ENCODE measurements at places on chromosomes 2 and 18. TPM values are rescaled to one million over a fixed set of nuclear protein-coding genes. Genes with fewer than 3 reads are reported as not detected.

DNA sequence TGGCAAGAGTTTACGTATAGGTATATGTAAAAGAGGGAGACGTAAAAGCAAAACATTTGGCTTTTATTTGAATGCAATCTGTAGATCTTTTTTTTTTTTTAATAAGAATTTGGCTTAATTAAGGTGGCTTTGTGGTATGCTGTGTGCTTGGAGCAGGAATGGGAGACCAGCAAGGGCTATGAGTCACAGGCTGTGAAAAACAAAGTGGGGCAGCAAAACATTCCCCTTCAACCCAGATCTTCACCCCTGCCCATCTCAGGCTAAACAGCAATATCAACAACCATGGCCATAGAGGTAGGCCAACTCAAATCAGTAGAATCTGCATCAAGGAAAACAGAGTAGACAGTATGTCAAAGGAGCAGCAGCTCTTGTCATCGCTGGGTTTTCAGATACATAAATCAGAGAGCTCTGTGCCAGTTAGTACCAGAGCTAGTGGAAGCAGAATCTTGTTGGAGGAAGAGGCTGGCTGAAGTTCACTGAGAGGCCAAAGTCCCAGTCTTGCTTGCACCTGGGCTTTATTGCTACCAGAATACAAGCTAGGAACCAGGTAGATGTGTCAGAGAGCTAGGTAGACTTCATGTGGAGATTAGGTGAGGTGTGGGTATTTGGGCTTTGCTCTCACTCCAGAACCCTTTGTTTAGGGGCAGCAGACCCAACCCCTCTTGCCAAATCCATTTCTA, 191.5 kb upstream of the FANCL start:
- DNase-seq, result no peak

DNA sequence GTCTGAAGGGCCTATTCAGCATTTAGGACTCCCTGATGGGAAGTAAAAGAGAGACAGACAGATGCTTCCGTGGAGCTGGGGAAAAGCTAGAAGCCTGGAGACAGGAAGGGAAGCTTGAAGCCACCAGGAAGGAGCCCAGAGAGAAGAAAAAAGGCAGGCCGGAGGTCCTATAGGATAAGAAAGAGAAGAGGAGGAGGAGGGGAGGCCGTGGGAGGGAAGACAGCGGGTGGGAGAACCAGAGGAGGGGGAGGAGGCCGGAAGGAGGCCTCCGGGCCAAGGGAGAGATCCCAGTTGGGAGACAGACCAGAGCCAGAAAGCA, 107.1 kb upstream of the PKDCC start:
- no peak for DNase-seq

Gene SERPINB4
- not detected for polyA plus RNA-seq

DNA sequence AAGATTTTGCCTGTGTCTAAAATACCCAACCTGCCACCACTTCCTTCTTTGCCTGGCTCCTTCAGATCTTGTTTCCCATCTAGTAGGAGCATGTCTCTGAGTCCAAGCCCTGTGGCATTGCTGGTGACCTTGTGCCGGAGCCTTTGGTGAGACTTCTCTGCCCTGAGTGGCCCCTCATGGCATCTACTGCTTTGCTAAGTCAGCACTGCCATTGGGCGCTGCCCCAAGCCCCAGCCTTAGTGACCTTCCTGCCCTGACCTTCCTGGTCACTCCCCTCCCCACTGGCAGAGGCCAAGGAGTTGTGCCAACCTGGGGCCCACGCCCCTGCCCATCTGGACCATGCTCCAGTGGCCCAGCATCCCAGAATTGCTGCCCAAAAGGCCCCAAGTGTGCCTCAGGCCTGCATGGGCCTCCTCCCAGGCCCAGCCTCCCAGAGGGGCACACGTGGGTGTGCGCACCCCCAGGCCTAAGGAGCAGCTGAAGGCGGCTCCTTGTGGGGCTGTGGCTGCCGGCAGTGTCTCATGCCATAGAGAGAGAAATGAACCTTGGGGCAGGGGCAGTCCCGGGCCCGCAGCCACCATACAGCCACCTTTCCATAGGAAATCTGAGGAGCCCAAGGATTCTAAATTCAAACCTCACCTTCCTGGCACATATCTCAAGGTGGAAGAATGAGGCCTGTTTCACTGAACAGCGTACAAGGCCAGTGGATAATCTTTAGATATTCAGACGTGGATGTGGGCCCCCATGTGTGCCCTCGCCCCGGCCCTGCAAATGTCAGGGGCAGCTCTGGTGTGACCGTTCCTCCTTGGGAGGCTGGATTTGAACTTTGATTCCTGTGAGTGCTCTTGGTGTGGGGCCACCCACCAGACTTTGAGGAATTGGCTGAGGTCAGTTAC, 100.2 kb upstream of the SLC66A3 start:
- DNase-seq, result no peak

Gene CMPK2
- polyA plus RNA-seq, result 1.1 TPM

GRCh38 chr2:208618220-208618619, 211.6 kb downstream of the PTH2R start:
- no peak for DNase-seq

DNA sequence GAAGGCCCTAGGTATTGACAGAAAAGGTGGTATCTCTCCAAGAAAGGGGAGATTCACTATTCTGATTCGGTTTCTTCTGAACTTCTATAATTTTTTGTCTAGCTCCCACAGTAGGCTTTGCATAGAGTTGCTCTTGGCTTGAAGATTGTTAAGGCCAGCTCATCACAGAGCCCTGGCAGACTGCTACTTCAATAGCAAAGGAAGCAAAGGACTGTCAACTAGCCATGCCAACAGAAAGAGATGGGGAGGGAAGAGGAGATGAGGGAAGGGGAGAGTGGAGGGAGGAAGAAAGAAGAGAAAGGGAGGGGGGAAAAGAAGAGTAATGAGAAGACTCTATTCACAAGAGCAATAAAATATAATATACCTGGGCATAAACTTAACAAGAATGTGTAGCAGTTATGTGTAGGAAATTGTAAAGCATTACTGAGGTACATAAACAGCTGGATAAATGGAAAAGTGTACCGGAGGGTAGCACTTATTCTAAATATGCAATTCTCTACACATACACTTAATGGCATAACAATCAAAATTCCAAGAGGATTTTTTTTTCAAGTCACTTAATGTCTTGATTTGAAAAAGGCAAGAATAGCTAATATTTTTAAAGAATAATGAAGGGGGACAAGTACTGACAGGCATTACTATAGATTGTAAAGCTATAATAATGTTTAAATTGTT, 102.5 kb downstream of the LOXHD1 start:
- no peak for DNase-seq

- no peak for DNase-seq
These were observed 33.2 kb upstream of the NCOA1 start for GRCh38 chr2:24457696-24458386.

GRCh38 chr2:225124311-225125017, 82.2 kb upstream of the DOCK10 start:
- DNase-seq, result no peak

Gene CPLX4
- polyA plus RNA-seq, result not detected

GRCh38 chr18:25732862-25733261, 357.6 kb downstream of the SS18 start:
- no peak for DNase-seq

- DNase-seq, result no peak
These were observed 3.7 kb downstream of the ZFP36L2 start for GRCh38 chr2:43222475-43223309.

Gene LAMA1
- 0.11 TPM for polyA plus RNA-seq

- no peak for DNase-seq
These were observed 22.8 kb downstream of the TTLL4 start for GRCh38 chr2:218733171-218734021.

DNA sequence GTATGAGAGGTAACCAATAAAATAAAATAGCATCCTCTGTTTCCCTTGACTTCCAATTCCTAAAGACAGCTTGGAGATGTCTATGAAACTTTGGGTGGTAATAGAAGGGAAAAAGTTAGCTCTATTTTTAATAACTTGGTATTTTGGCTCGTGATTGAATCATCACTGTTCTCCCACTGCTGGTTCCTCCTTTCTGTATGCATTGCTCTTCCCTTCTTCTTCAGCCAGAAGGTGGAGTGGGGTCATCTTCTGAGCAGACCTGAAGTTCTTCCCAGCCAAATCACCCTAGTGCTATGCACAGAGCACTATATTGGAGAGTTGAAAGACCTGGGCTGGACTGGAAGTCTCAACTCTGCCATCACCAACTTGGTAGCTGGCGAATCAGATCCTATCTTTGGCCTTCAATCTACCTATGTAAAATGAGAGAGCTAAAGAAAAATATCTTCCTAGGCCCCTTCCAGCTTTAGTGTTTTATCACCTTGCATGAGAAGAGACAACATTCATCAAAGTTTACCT, 54.1 kb downstream of the CPO start:
- no peak for DNase-seq

- no peak for DNase-seq
These were observed 37.3 kb downstream of the MARCO start for GRCh38 chr2:118979152-118979861.

Gene ANKRD29
- 8.2 TPM for polyA plus RNA-seq

Gene DSG4
- not detected for polyA plus RNA-seq

Gene PSMD14
- 50.4 TPM for polyA plus RNA-seq

Gene EHD3
- 45.4 TPM for polyA plus RNA-seq

Gene TUBA3E
- polyA plus RNA-seq, result not detected

DNA sequence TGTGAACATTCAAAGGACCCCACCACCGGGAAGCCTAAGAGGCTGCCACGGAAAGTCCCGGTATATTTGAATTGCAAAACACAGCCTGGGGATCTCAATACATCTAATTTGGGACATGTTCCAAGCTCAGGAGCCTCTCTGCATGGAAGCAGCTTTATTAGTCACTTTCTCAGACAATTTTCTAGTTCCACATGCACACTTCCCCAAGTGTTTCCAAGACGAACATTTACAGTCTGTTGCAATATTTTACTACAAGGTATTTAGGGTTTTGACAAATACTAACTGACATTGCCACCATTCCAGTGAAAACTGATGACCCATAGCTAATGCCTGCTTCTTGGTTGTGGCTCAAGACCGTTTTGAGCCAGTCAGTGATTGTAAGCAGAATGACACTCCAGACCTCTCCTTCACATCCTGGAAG, 145.3 kb downstream of the NCKAP5 start:
- no peak for DNase-seq

Gene SERPINB13
- not detected for polyA plus RNA-seq

- DNase-seq, result no peak
These were observed 48.3 kb downstream of the TNS1 start for GRCh38 chr2:217954469-217954868.

Gene SOX11
- 3.4 TPM for polyA plus RNA-seq

Gene KDM3A
- polyA plus RNA-seq, result 20.4 TPM

- DNase-seq, result no peak
These were observed 64.8 kb upstream of the EML6 start for GRCh38 chr2:54658564-54659071.

Gene EFEMP1
- 1,290 TPM for polyA plus RNA-seq

GRCh38 chr2:145000376-145000775, 480.5 kb upstream of the ZEB2 start:
- DNase-seq, result no peak

DNA sequence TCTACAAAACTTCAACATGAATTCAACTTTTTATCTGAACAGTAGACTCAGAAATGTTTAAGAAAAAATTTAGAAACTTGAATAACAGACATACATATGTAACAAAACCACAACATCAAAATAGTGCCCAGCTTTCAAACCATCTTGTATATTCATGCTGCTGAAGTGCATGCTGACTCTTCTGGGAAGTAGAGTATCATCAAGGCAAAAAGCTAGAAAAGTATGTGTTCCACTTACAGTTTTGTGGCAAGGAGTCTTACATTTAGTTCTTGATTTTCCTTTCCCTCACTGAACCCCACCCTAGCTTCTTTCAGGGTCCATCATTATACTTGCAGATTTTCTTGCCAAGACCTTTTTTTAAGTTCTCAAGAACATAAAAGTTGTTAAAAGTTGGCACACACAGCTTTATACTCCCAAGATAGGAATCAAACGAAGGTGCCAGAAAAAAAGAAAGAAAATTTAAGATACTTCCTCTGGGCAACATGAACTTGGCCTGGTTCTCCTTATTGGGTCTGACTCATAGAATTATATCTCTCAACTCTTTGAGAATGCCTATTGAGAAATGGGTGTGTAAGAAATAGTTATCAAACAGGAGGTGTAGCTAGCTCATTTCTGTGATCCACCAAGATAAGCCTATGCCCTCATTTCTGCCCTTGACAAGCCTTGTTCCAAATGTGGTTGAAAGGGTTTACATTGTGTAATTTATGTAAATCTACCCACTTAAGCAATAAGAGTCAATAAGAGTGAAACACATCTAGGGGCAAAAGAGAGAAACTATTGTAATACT, 667.6 kb upstream of the ACVR2A start:
- no peak for DNase-seq

DNA sequence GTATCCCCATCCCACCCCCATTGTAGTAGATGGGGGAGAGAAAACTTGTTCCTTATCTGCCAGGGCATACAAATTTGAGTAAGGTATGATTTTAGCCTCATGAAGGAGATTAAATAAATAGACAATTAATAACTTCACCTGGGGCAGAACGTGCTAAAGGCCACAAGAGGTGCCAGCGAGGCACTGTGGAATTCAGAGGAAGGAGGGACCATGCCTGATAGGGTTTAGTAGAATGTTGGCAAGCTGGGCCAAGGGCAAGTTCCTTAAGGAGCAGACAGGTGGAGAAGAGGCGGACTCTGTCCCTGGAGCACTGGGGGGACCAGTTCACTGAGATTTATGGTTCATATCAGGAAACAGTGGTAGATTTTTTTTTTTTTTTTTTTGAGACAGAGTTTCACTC, 22.5 kb downstream of the STAMBP start:
- DNase-seq, result no peak

Gene GPR75
- 2.4 TPM for polyA plus RNA-seq

Gene LYPD1
- 4.3 TPM for polyA plus RNA-seq

Gene GRHL1
- polyA plus RNA-seq, result 1.0 TPM

DNA sequence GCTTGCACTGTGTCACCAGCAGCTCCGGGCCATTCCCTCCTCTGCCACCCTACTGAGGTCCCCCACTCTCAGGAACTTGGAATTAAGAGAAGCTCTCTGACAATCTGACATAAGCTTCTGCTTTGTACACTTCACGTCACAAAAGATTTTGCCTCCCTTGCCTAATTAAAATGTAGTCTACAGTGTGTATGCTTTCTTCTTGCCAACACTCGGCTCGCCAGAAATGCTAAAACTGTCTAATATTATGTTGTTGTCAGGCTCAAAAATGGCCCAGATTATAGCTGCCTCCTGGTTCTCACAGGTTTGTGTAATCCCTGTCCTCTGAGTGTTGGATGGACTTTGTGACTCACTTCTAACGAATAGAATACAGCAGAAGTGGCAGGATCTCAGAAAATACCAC, 474.7 kb downstream of the MBD2 start:
- no peak for DNase-seq

Gene VWA3B
- not detected for polyA plus RNA-seq

Gene MAP3K2
- 4.0 TPM for polyA plus RNA-seq

Gene IHH
- polyA plus RNA-seq, result not detected

GRCh38 chr18:36330435-36331052, 33.0 kb downstream of the FHOD3 start:
- no peak for DNase-seq

DNA sequence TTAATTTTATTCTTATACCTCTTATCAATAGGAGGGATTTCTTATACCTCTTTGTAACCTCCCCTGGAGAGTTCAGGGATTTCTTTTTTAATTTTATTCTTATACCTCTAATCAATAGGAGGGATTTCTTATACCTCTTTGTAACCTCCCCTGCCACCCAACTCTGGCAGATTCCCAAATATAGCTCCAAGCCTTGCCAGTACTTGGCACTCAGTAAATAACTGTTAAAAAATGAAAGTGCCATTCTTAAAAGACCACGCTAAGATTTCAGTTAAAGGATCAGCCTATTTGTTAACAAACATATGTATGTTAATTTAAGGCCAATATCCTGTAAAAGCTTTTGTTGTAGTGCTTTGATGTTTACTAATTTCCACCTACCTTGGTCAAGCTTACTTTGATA, 4.8 kb downstream of the RNF149 start:
- no peak for DNase-seq

Gene PLA2R1
- not detected for polyA plus RNA-seq

- DNase-seq, result no peak
These were observed 974.3 kb upstream of the CELF4 start for GRCh38 chr18:38539856-38540255.
